ENCODE measurements at places on chromosomes 2 and 18.

DNA sequence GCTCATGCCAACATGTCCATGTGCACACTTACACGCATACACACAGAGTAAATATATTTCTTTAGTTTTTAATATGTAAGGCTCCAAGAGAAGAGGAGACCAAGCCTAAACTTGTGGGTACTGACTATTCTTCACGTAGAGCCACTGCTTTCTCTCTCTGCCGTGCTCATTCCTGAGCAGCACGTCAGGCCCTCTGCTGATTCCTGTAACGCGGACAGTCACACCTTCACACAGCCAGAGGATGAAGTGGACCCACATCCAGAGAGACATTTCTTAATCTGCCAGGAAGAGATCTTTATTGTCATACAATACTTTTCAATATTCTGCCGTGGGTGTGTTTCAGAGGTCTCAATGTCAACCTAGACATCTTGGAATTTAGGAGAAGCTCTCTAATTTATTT, 560.7 kb downstream of the STK39 start:
- no peaks in the 10 kb centered on the region for H3K36me3 ChIP-seq
- no peaks in the 10 kb centered on the region for H3K27me3 ChIP-seq
- no peak overlapping the region for H3K27ac ChIP-seq
- no peaks in the 10 kb centered on the region for H3K4me1 ChIP-seq
- no peak for DNase-seq

- peak; percentile 98 for DNase-seq
- H3K4me1 ChIP-seq, result peaks cover 21% of the 10 kb centered on the region
- H3K27ac ChIP-seq, result peak within 1 kb of the TSS; percentile 61
- H3K27me3 ChIP-seq, result no peaks in the 10 kb centered on the region
Measured at GRCh38 chr2:9951522-9952285, at the start of gene GRHL1. Gene GRHL1 (plus strand): TSS chr2:9951693. CDS start chr2:9951834, 141 bp downstream.

DNA sequence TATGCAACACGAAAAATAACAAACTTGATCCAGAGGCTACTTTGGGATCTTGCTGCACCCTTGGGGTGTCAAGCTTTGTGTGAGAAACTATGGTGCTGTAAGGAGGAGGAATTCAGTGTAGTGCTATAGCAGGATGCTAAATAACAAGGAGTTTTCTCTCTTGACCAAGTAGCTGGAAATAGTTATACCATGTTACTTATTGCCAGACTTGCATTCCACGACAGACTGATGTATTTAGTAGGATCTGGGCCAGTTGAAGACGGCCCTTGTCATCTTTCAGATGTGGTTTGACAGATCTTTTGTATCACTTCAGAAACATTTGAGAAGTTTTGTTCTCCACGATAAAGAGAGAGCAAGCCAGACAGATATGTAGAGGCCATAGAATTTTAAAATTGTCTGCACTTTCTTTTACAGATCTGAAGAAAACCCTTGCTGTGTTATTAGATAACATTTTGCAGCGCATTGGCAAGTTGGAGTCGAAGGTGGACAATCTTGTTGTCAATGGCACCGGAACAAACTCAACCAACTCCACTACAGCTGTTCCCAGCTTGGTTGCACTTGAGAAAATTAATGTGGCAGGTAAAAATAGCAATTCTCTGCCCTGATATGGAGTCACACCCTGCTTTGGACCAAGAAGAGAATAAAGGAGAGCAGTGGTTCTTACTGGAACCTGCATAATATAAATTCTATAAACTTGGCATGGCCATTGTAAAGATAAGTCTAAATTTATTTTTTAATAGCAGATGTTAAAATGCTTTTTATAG, 16.3 kb downstream of the MGAT5 start:
- H3K27ac ChIP-seq, result no peak overlapping the region
- H3K27me3 ChIP-seq, result no peaks in the 10 kb centered on the region
- no peak for DNase-seq
- H3K4me1 ChIP-seq, result no peaks in the 10 kb centered on the region
- H3K36me3 ChIP-seq, result no peaks in the 10 kb centered on the region

- H3K36me3 ChIP-seq, result no peaks in the 10 kb centered on the region
- H3K4me3 ChIP-seq, result no peak overlapping the region
- H3K27ac ChIP-seq, result peak overlapping the region; percentile 57
Measured at GRCh38 chr2:47631792-47632398, 151.1 kb upstream of the MSH6 start.

- no peaks in the 10 kb centered on the region for H3K27me3 ChIP-seq
- H3K27ac ChIP-seq, result no peak overlapping the region
- no peak overlapping the region for H3K4me3 ChIP-seq
- no peaks in the 10 kb centered on the region for H3K36me3 ChIP-seq
Measured at GRCh38 chr2:39547811-39548719, 111.0 kb upstream of the MAP4K3 start.

Measured in hepatocyte (in vitro differentiated cells).